ENCODE measurements at places on chromosomes 11 and 22.

GRCh38 chr22:39773976-39774539 is 119.5 kb downstream of the ENTHD1 start:
- no peak for DNase-seq

GRCh38 chr22:23516304-23516703 is 63.8 kb downstream of the IGLL1 start:
- no peak for DNase-seq

DNA sequence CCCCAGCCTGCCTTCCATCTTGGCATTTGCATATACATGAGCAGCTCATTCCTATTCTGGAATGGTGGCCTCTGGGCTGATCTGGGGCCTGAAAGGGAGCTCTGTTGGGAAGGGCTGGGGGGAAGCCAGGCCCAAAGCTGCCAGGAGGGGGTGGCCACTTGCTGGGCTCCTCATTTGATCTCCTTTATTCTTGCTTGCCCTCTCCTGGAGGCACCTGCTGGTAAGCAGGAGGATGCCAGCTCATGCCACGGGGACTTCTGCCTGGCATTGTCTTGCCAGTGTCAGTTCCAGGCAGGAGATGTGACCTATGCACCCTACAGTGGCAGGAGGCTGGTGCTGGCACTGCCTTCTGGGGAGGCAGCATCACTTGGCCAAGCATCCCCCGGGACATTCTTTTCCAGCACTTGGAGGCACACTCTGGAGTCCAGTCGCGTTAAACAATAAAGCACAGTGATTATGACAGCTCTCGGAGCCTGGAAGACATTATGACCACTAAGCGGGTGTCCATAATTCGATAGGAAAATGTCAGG is 128.3 kb downstream of the NTM start:
- no peak for DNase-seq

DNA sequence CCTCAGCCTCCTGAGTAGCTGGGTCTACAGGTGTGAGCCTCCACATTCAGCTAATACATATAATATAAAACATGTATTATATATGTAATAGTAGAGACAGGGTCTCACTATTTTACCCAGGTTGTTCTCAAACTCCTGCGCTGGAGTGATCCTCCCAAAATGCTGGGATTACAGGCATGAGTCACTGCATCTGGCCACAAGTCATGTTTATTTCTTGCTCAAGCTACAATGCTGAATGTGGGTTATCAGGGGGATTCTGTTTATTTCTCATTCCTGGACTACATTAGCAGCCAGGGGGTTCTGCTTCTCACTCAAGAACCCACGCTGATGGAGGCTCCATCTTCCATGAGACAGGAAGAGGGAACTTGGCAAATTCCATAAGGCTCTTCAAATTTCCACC is 24.8 kb downstream of the FOLR3 start:
- DNase-seq, result no peak

- no peak for DNase-seq
Measured at GRCh38 chr11:14101388-14101787, 138.9 kb downstream of the SPON1 start.

Data from RWPE2 (cell line).